ENCODE measurements at places on chromosomes 4 and X.

GRCh38 chr4:119537586-119537985, 91.0 kb downstream of the PDE5A start:
- DNase-seq: no peak

DNA sequence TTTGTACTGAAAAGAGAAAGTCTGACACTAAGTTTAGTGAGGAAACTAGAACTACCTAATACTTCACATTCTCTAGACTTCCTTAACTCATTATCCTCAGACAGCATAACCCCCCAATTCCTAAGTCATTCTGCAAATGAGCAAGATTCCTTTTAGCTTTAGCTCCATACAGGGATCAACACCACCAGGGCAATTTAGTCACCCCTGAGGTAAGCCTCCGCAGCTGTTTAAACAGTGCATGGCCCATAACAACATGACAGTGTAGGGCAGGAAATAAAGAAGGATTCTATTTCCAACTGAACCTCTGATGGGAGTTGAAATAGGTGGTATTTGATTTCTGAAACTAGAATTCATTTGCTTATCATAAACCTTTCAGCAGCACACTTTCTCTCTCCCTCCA, 112.8 kb upstream of the DKK2 start:
- DNase-seq: no peak

DNA sequence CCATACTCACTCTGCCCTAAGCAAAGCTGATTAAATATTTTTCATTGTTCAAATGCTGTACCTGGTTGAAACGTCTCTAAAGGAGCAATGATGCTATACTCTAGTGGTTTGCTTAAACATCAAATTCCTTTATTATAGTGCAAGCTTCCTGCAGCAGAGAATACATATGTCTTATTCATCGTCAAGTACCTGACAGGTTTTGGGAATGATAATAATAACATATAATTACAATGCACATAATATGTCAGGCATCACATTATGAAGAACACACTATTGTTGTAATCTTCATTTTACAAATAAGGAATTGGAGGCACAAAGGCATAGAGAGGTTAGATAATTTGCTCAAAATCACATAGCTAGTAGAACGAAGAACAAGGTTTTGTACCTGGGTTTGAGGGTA, 151.6 kb downstream of the GRIA2 start:
- no peak for DNase-seq

DNA sequence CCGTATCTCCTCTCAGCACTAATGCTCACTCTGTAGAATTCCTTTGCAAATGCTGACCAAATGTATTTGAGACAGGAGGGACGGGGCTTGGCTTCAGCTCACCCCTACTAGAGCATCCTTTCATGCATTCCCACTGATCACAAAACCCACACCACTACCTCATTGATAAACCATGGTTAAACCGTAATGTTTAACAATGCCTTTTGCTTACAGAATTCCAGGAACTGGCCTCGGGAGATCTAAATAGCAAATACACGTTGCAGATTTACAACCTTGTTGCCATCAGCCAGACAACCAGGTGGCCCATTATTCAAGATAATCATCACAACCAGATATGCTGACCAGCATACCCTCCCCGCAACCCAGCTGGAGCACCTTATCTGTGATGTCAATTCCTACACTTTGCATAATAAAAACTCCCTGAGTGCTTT, 391.9 kb downstream of the KCTD8 start:
- DNase-seq: no peak

- DNase-seq: no peak
Measured at GRCh38 chr4:23153076-23153475, 460.3 kb downstream of the GBA3 start.

GRCh38 chr4:75229806-75230570, 284.2 kb downstream of the RCHY1 start:
- DNase-seq: no peak

DNA sequence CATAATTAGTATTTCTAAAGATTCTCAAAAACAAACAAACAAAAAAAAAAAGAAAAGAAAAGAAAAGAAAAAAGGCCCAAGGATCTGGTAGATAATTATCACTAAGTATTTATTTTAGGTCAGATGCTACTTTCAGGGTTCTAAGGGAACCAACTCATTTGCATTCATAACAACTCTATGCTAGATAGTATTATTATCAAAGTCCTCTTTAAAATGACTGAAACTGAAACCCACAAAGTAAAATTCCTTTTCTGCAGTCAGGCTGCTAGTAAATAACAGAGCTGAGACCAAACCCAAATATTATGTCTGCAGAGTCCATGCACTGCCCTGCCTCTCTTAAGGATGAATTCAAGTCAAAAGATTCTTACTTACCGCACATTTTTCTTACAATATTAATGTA, 38.3 kb upstream of the MAPK10 start:
- DNase-seq: no peak

All from AG09309 (cell line).